Progenitor cell of endocrine pancreas (in vitro differentiated cells): ENCODE measurements at places on chromosomes 4 and X. TPM values are rescaled to one million over a fixed set of nuclear protein-coding genes. Genes with fewer than 3 reads are reported as not detected.
A peak's percentile ranks its signal among the peaks of the same experiment; 100 is the strongest.

The MAGEC3 gene
- 0.31 TPM in 1 of 2 replicates, not detected in the other for total RNA-seq

DNA sequence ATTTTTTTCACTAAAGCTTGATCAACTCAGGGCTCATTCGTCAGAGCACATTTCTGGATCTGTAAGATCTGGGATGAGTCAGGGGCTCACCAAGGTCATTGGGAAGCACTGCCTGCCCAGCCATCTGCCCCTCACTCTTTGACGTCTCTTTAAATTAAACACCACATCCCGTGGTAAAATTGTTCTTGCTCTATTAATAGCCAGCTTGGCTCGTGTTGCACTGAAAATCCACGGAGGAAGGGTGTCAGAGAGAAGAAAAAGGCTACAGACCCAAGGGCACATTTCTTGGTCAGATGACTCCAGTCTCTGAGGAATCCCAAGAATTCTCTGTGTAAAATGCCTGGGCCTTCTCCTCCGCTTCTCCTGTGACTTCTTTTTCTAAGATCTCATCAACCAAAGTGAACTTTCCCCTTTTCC lies 45.7 kb upstream of the GATB start:
- peaks cover 22% of the 10 kb centered on the region for H3K4me1 ChIP-seq
- H3K36me3 ChIP-seq: no peaks in the 10 kb centered on the region
- no peak overlapping the region for H3K4me3 ChIP-seq

The RAI2 gene
- total RNA-seq: 7.0 and 7.2 TPM in 2 replicates

GRCh38 chrX:3450881-3451570 lies 104.6 kb upstream of the MXRA5 start:
- H3K36me3 ChIP-seq: no peaks in the 10 kb centered on the region
- no peak overlapping the region for H3K27ac ChIP-seq
- no peak overlapping the region for H3K4me3 ChIP-seq
- H3K4me1 ChIP-seq: no peaks in the 10 kb centered on the region

The ZDHHC15 gene
- total RNA-seq: 2.3 and 2.7 TPM in 2 replicates

DNA sequence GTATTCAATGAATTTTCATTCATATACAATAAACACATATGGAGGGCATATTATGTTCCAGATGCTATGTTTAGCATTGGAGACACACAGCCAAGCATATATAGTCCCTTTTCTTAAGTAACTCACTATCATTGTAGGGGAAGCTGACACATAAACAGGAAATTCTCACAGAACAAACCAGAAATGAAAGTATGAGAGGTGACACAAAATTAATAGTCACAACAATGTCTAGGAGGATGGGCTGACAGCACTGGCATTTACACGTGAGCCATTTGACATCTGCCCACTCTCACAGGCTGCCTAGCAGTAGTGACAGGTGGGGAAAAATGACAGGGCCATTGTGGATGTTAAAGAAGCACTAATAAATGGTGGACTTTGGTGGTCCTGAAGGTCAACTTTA lies 2.6 kb upstream of the CNOT6L start:
- peaks cover 1% of the 10 kb centered on the region for H3K27me3 ChIP-seq
- no peak overlapping the region for H3K27ac ChIP-seq
- peak overlapping the region; percentile 9 for H3K4me3 ChIP-seq
- peaks cover 2% of the 10 kb centered on the region for H3K36me3 ChIP-seq

- H3K4me1 ChIP-seq: no peaks in the 10 kb centered on the region
- no peak overlapping the region for H3K4me3 ChIP-seq
- H3K27ac ChIP-seq: no peak overlapping the region
These were observed 520.5 kb upstream of the NR3C2 start for GRCh38 chr4:148962539-148963290.

DNA sequence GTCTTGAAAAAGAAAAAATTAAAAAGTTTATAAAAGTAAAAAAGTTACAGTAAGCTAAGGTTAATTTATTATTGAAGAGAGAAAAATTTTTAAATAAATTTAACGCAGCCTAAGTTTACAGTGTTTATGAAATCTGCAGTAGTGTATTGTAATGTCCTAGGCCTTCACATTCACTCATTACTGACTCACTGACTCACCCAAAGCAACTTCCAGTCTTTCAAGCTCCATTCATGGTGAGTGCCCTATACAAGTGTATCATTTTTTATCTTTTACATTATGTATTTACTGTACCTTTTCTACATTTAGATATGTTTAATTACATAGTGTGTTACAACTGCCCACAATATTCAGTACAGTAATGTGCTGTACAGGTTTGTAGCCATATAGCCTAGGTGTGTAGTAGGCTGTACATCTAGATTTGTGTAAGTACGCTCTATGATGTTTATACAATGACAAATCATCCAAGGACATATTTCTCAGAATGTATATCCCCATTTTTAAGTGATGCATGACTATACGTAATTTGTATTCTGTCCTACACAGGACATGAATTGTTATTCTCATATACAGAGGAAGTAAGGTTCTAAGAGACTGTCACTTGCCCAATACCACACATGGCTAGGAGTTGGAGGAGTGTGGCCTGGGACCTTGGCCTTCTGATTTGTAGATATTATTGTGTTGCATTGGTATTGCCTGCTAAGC lies 19.5 kb upstream of the PDCL2 start:
- no peak overlapping the region for H3K27ac ChIP-seq
- H3K4me3 ChIP-seq: no peak overlapping the region
- no peaks in the 10 kb centered on the region for H3K4me1 ChIP-seq
- H3K36me3 ChIP-seq: no peaks in the 10 kb centered on the region

GRCh38 chr4:118400356-118400755 lies 47.6 kb upstream of the PRSS12 start:
- H3K36me3 ChIP-seq: no peaks in the 10 kb centered on the region
- H3K27ac ChIP-seq: no peak overlapping the region
- H3K27me3 ChIP-seq: peaks cover 33% of the 10 kb centered on the region
- H3K4me3 ChIP-seq: no peak overlapping the region
- H3K4me1 ChIP-seq: peaks cover 2% of the 10 kb centered on the region
